Aorta (tissue), 5 donors: ENCODE measurements at places on chromosomes 11 and 22.

DNA sequence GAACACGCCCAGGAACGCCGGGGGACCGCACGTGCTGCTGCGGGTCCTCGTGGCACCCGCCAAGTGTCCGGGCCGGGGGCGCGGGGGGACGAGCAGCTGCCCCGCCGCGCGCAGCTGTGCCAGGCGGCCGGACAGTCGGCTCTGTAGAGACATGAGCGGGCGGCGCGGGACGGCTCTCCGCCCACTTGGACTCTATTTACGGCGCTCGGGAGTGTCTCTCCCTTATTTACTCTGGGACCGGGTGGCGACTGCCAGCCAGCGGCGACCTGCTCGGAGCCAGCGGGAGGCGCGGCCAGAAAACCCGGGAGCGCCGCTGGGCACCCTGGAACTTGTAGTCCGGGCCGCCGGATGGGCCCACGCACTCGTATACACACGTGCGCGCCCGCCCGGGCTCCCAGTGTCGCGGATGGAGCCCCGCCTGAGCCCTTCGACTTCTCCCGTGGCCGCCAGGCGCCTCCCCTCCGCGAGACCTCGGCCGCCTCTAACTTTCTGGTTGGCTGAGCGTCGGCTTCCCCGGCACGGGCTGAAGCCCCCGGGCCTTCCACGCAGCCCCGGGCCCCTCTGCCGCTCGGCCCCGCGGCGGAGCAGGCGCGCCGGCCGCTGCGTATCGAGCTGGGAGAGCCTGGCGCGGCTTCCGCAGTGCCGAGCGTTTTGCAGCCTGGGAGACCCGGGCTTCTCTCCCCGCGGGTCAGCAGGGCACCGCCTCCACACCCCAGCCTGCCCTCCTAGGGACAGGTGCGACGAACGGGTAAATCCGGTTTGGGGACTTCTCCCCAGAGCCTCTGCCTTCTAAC is at the start of gene MACROD1:
TSS of gene MACROD1 (minus strand) at position 272 of the 794 bp plus-strand sequence. CDS start at position 153, 119 bp downstream.
- peak; percentile 95 for DNase-seq

DNA sequence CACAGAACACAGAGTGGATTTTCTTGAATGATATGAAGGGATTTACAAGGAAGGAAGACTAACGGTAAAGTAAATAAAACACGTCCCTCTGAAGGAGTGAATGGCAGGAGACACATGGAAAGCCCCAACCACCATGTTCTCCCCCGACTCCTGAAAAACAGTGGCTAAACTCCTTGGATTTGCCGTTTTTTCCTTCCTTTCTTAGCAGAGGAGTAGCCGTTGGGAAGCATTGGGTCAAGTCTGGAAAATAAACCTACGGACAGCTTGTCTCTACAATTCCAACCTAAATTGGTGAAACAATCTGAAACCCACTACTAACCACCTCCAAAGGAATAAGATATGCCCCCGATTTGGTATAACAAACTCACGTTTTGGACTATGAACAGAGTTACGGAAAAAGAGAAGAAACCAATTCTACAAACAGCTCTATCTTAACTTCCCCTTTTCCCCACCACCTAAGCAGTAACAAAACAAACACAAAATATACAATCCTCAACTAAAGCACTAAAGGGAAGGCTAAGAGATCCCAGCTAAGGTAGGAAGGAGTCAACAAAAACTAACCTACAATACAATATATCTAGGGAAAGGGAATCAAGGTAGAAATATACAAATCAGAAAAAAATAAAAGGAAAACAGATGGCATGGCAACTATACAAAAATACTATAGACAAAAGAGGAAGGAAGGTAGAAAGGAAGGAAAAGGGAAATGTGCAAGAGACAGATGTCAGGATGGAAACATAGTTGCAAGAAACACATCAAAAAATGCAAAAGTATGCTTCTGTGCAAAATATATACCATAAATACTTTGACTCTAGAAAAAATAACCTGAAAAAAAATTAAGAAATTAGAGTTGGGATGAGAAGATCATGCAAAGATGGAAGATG is 43.8 kb upstream of the LYVE1 start:
- DNase-seq, result no peak

GRCh38 chr22:24402460-24403192 is 24.8 kb upstream of the ADORA2A start:
- peak; percentile 86 for DNase-seq

- peak; percentile 31 for DNase-seq
Observed at GRCh38 chr22:48714231-48714630, 1113.4 kb downstream of the BRD1 start.
